ENCODE measurements at places on chromosomes 6 and 20. TPM values are rescaled to one million over a fixed set of nuclear protein-coding genes. Genes with fewer than 3 reads are reported as not detected.

- no peak overlapping the region for H3K27ac ChIP-seq
- H3K4me1 ChIP-seq, result no peaks in the 10 kb centered on the region
- H3K4me3 ChIP-seq, result no peak overlapping the region
- no peak for DNase-seq
- no peaks in the 10 kb centered on the region for H3K27me3 ChIP-seq
Observed at GRCh38 chr6:133548423-133549159, 307.4 kb downstream of the EYA4 start.

GRCh38 chr6:136446579-136447187 lies 103.5 kb downstream of the MAP7 start:
- no peak overlapping the region for H3K4me3 ChIP-seq
- no peaks in the 10 kb centered on the region for H3K36me3 ChIP-seq
- DNase-seq, result no peak
- no peaks in the 10 kb centered on the region for H3K27me3 ChIP-seq
- no peak overlapping the region for H3K27ac ChIP-seq

GRCh38 chr6:24053057-24053456 lies 73.0 kb upstream of the NRSN1 start:
- no peak for DNase-seq
- no peaks in the 10 kb centered on the region for H3K4me1 ChIP-seq
- H3K4me3 ChIP-seq, result no peak overlapping the region
- H3K27ac ChIP-seq, result no peak overlapping the region
- H3K27me3 ChIP-seq, result no peaks in the 10 kb centered on the region

DNA sequence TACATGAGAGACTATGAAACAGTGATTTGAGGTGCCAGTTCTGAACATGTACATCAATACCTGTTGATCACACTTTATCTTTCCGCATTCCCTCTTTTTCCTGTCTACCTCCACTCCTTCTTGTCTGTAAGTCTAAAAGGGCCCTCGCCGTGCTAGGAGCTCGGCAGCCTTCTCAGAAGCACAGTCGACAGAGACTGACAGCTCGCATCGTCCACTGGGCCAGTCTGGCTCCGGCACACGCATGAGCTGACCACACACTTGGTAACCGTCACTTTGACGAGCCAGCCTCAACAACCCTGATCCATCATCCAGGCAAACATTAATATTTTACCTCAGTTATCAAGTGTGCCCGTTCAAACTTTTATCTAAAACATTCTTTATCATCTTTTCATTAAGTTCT lies 265.3 kb downstream of the TFAP2A start:
- H3K4me1 ChIP-seq, result no peaks in the 10 kb centered on the region
- no peak overlapping the region for H3K27ac ChIP-seq
- H3K27me3 ChIP-seq, result no peaks in the 10 kb centered on the region
- no peak for DNase-seq
- H3K4me3 ChIP-seq, result no peak overlapping the region
- no peaks in the 10 kb centered on the region for H3K36me3 ChIP-seq

DNA sequence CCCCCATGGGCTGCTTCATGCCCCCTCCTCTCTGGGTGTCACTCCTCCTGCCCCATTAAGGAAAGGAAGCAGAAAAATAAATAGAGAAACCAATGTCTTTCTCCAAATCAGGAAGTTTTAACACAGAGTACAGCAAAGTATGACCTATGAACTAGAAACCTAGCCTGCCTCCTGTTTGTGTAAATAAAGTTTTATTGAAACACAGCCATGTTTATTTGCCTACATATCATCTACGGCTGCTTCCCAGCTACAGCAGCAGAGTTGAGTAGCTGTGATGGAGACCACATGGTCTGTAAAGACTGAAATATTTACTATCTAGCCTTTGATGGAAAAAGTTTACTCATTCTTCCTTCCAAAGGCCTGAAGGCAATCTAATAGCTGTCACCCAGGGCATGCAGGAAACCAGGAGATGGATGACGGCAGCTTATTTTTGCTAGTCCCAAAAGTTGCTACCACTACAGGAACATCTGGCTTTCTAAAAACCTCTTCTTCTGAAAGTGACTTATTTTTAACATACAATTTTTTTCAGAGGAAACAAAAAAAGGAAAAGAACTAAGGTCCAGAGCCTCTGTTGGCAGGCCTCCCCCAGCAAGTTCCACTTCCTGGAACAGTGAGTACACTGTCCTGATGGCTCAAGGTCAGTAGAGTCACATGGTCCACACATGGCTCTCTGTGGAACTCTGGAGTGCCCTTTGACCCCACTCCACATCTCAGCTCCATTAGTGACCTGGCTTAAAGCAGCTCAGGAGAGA lies 287.8 kb downstream of the PTPRT start:
- no peak overlapping the region for H3K27ac ChIP-seq
- no peaks in the 10 kb centered on the region for H3K4me1 ChIP-seq
- H3K27me3 ChIP-seq, result no peaks in the 10 kb centered on the region
- DNase-seq, result peak; percentile 33

Gene RGS19
- total RNA-seq, result 20.2 TPM

DNA sequence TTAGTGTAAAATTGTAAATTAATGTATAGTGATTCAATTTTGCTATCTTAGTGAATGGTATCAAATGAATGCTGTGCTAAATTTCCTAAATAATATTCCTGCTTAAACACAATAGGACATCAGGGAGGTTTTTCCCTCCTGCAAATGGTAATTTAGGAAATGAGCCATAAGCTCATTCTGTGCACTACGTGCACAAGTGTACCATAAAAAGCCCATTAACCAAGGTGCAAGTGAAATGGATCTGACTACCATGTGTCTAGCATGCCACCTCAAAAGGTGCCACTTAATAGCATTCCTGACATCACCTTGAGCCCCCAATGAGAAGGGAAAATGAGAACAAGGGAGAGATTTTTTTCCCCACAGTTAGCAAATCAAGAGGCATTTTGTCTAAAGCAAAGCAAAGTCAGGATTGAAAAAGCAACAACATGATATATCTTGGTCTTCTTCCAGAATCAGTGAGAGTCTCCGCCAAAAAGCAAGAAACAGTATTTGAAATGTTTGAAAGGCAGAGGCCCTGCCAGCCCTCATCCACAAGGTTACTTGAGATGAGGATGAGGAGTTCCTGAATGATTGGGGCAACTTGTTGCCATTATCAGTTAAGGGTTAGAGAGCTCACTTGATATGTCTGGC lies 334.2 kb upstream of the RSPO3 start:
- no peak for DNase-seq

Measured in kidney (tissue), 22 donors.